Muscle of arm (tissue), 14 donors: ENCODE measurements at places on chromosomes 3 and 15. TPM values are rescaled to one million over a fixed set of nuclear protein-coding genes. Genes with fewer than 3 reads are reported as not detected.

DNA sequence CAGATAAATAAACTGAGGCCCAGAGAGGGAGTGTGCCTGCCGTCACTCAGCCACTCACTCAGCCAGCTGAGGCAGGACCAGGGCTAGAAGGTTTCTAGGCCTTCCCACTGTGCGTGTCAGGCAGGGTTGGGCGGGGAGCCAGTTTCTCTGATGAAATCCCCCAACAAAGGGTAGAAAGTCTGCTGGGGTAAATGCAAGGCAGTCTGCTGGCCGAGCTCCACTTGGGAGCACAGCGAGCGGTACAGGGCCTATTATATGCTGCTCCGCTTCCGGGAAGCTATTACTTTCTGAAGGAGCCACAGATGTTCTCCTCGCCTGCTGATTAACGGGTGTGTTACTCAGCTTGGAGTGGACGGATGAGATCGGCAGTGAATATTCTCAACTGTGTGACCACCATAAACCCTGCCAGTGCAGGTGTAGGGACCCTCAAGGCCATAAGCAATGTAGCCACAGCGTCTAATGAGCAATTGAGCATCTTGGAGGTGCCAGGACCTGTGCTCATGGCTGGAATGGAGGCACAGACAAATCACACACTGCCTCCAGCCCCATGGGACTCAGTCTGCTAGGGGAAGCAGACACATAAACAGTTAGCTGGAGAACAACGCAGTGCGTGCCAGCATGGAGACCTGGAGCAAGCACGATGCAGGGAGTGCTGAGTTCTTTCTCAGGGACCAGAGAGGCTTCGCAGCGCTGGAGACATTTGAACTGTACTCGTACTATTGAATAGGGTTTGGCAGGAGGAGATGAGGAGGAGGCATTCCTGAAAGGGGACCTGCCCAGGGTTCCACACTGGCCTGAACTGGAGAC is 42.1 kb downstream of the CORO2B start:
- DNase-seq = peak; percentile 61

GRCh38 chr3:107235193-107235927 is 141.9 kb upstream of the CCDC54 start:
- peak; percentile 44 for DNase-seq

GRCh38 chr15:24748812-24749439 is 73.4 kb downstream of the NPAP1 start:
- DNase-seq = no peak

DNA sequence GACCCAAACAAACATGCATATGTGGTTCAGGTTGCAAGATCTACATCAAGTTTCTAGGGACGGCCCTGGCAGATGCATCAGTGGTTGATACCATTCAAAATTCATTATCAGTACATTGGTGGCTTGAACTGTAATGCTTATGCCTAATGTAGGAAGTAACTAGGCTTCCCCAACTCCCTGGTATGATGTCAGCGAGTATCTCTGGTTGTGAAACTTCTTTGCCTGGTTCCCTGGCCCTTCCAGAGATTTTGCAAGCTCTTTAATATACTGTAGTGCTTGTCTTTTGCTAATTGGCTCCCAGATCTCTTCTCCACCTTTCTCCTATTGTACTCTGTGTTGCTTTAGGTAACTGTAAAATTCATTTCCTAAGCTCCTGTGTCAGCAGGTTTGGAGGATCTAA is 114.8 kb upstream of the RARB start:
- DNase-seq = no peak

- DNase-seq = no peak
Observed at GRCh38 chr15:94004697-94005096, 226.7 kb upstream of the MCTP2 start.

DNA sequence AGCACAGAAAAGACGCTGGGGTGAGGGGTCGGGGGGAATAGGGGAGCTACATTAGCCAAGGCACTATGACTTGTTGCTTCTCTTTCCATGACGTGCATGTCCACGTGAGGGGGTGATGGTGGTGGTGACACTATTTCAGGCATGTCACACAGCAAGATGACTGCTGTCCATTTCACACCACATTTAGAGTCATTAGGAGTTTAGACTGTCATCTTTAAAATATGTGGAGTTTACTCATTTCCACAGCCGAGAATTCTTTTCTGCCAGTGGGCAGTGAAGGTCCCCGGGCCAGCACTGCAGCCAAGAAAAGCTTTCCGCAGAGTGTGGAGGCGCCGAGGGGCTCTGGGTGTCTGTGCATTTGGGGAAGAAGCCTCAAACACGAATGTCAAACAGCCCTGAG is 954 bp upstream of the DGKG start:
- DNase-seq = no peak

EXD1 gene
- polyA plus RNA-seq = not detected

CYP8B1 gene
- not detected for polyA plus RNA-seq

DNA sequence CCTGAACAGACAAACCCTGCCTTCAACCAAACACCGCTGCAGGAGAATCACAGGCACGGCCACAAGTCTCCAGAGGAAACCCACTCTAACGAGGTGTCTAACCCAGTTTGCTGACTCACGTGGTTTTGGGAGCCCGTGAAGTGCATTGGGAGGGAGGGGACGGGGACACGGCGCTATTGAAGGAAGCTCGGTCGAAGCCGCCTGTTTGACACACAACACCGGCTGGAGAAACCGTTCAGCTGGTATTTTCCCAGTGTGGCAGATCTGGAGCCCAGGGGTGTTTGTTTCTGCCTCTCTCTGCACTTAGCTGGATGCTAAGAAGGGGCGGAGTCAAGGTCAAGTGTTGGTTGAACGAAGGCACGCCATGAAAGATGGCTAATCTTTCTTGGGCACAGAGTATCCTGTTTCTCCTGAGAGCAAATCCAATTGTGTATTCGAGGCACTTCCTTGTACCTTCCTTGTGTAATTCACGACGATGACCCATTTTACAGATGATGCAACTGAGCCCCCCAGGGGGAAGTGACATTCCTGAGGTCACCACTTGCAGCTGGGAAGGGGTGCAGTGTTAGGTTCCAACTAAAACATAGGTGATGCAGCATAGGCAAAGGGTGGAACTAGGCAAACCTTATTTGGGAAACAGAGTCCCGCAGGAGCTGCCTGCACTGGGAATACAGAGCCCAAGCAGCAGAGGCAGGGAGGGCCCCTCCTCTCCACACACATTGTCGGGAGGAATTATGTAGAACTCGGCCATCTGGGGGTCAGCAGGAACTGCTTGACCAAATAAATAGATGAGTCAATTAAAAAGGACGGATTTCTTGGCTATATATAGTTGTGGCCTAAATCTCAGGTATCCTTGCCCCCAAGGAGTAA is 22.5 kb downstream of the SLC6A6 start:
- no peak for DNase-seq

DNA sequence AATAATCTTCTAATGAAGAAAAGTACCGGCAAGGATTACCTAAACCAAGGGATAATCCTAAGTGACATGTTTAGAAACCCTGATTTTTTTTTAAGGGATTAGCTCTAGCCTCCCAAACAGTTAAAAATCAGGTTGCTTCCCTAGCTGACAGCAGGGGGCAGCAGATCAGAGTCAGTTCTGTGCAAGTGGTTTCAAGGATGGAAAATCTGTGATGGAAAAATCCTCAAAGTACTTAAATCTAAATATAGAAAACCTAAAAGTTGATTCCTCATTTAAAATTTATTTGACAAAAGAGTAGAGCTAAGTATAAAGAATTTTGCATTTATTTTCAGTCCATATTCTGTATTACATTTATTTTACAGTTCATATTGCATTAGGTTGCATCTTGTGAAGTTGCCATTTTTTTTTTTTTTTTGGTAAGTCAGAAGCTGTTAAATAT is 107.6 kb downstream of the PEX5L start:
- no peak for DNase-seq

GRCh38 chr15:76815421-76815820 is 89.7 kb downstream of the SCAPER start:
- DNase-seq = no peak

DNA sequence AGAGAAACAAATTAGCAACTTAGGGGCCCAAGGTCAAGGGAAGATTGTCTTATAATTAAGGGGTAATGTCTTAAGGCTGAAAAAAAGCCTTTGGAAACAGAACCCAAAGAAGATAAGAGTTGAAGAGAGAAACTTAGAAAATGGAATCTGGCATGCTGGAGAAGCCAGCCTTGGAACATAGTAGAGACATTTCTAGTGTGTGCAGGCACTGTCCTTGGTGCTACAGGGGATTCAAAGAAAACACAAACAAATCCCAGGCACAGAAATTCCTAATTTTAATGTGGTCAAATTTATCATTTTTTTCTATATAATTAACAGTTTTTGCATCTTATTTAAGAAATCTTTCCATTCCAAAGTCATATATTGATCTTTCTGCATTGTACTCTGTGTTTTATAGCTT is 89.4 kb downstream of the NR1D2 start:
- no peak for DNase-seq

WDR93 gene
- 0.32 TPM for polyA plus RNA-seq

GRCh38 chr15:48963524-48964113 is at the start of gene SHC4:
Gene SHC4, minus strand, starts transcription at chr15:48963919. Its CDS starts 904 bp downstream, at chr15:48963015.
- peak; percentile 79 for DNase-seq

C15orf39 gene
- polyA plus RNA-seq = 7.6 TPM

DNA sequence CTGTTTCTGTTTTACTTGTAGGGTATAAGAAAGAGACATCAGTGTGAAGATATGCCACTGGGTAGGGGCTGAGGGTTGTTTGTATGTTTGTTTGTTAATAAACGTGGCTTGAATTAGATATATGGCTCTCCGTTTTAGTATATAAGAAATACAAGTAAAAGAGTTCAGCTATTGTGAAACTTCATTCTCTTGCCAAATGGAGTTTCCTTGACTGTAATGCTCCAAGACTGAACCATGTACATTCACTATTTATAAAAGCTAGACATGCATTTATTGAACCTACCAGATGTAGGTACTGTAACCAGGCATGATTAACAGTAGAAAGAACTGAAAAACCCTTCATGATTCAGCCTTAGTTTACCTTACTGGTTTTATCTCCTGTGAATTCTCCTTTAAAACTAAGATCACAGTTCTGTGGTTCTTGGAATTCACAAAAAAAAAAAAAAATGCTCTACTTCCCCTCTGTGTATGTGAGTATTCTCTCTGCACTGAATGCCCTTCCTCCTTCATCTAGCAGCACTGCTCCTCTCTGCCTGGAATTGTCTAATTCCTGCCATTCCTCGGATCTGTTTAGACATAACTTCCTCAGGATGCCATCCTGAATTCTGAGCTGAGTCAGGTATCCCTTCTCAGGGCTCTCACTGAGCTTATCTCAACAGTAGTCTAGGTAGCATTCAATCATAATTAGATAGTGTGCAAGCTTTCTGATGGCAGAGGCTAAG is 504.4 kb downstream of the FHIT start:
- DNase-seq = peak; percentile 7
